ENCODE measurements at places on chromosomes 12 and 14. TPM values are rescaled to one million over a fixed set of nuclear protein-coding genes. Genes with fewer than 3 reads are reported as not detected.

GRCh38 chr14:23578560-23579310 is at the start of gene JPH4:
Gene JPH4 (minus strand): TSS chr14:23578790. CDS start chr14:23577453, 1,337 bp downstream.
- no peak for DNase-seq

- no peak for DNase-seq
These were observed 702.7 kb downstream of the TMTC2 start for GRCh38 chr12:83389237-83389996.

DNA sequence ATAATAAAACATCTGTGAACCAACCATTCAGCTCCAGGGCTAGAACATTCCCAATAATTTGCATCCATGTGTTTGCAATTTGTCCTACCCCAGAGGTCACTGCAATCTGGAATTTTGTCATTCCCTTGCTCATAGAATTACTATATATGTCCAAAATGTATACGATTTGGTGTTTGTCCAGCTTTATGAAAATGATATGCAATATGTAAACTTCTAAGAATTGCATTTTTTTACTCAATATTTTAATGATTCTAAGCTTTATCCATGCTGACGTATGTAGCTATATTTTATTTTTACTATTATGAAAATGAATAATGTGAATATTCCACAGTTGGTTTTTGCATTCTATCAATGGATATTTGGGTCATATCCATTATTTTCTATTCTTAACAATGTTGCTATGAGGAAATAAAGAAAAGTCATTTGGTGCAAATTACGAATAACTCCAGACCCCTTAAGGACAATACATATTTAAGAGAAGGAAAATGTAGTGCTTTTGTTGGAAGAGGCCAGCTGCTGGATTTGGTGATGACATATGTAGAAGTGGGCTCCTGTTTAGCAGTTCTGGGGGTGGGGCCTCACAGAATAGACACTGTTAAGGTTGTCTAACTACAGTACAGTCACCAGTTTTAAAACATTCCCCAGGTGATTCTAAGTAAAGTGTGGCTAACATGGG is 139.4 kb downstream of the SLC38A4 start:
- no peak for DNase-seq

DNA sequence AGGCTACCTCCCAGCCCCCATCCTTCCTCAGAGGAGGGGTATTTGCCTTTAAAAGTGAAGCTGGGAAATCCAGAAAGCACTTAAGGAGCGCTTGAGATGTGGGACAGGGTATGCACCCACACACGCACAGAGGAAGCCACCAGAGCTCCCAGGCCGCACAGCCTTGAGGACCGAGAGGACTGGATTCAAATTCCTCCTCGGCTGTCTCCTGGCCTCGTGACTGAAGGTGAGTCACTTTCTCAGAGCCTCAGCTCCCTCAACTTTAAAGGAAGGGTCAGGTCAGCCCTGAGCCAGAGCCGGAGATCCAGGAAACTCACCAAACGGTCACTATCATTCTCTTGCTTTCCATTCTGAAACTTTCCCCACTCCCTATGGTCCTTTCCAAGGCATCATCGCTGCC is 37.6 kb downstream of the BCL11B start:
- DNase-seq = no peak

DNA sequence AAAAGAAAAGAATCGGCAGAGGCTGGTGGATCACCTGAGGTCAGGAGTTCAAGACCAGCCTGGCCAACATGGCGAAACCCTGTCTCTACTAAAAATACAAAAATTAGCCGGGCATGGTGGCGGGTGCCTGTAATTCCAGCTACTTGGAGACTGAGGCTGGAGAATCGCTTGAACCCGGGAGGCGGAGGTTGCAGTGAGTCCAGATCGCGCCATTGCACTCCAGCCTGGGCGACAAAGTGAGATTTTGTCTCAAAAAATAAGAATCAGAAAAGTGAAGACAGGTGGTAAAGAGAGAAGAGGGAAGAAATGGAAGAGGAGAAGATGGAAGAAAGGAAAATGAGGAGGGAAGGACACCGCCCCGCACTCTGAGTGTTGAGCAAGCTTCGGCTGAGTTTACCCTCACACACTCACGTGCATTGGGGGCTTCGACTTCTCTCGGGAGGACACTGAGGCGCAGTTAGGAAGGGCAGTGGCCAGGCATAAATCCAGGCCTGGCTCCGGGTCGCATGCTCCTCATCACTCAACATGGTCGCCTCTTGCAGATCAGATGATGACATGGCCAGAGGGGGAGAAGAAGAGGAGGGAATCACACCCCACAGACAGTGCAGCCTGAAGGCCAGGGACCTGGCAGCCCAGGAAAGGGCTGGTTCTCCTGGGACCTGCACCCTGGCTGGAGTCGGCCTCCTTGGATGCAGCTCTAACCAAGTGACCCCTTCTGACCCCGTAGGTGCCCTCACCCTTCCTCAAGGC is 61.1 kb downstream of the PRMT8 start:
- DNase-seq = no peak

DNA sequence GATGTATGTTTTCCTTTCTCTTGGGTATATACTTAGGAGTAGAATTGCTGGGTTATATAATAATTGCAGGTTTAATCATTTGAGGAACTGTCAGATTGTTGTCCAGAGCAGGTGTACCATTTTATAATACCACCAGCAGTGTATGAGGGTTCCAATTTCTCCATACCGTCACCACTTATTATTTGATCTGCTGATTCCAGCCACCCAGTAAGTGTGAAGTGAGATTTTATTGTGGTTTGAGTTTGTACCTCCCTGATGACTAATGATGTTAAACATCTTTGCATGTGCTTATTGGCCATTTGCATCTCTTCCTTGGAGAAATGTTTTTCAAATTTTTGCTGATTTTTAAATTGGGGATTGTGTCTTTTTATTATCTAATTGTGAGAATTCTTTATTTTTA is 15.1 kb downstream of the NCKAP5L start:
- no peak for DNase-seq

DNA sequence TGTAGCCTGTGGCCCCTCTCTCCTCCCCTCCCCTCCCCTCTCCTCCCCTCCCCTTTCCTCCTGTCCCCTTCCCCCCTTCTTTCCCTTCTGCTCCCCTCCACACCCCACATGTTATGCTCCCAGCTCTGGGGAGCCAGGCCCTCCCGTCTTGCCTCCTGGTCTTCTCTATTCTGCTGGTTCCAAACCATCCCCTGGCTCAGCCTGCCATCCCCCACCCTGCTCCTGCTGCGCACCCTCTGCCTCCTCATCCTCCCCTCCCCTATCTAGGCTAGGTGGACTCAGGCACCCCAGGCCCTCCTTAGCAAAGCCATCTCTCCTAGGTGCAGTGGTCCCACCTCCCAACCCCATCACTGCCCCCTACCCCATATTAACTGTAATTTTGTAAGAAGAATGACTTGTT is 99.5 kb downstream of the CALM1 start:
- no peak for DNase-seq

DNA sequence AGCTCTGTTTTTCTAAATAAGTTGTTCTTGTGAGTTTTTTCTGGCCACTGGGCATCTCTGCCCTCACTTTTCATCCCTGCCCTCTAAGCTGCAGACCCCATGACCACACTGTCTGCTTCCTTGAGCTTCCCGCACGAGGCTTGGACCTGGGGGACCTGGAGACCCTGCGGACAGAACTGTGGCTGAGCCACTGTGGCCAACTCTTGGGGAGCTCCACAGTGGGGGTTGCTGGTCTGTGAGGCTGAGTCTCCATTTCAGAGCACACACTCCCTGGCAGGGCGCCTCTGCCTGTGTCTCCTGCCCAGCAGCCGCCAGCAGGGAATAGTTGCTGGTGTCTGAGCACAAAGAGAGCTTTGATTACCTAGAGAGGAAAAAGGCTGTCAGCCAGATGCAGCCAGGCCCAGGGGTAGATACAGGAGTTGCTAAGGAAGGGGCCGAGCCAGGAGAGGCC is 13.1 kb upstream of the RIN3 start:
- no peak for DNase-seq

GRCh38 chr12:96822641-96823040 is 84.4 kb upstream of the NEDD1 start:
- no peak for DNase-seq

- no peak for DNase-seq
These were observed 105.4 kb downstream of the ALX1 start for GRCh38 chr12:85385406-85385805.

- DNase-seq = no peak
These were observed 683.4 kb upstream of the FBXO33 start for GRCh38 chr14:40115583-40115982.

GRCh38 chr12:71303199-71303598 is 136.4 kb upstream of the LGR5 start:
- DNase-seq = no peak

- no peak for DNase-seq
These were observed 207.8 kb downstream of the RBM19 start for GRCh38 chr12:113758165-113758924.

GRCh38 chr14:37622231-37622923 is 26.9 kb downstream of the TTC6 start:
- no peak for DNase-seq

DNA sequence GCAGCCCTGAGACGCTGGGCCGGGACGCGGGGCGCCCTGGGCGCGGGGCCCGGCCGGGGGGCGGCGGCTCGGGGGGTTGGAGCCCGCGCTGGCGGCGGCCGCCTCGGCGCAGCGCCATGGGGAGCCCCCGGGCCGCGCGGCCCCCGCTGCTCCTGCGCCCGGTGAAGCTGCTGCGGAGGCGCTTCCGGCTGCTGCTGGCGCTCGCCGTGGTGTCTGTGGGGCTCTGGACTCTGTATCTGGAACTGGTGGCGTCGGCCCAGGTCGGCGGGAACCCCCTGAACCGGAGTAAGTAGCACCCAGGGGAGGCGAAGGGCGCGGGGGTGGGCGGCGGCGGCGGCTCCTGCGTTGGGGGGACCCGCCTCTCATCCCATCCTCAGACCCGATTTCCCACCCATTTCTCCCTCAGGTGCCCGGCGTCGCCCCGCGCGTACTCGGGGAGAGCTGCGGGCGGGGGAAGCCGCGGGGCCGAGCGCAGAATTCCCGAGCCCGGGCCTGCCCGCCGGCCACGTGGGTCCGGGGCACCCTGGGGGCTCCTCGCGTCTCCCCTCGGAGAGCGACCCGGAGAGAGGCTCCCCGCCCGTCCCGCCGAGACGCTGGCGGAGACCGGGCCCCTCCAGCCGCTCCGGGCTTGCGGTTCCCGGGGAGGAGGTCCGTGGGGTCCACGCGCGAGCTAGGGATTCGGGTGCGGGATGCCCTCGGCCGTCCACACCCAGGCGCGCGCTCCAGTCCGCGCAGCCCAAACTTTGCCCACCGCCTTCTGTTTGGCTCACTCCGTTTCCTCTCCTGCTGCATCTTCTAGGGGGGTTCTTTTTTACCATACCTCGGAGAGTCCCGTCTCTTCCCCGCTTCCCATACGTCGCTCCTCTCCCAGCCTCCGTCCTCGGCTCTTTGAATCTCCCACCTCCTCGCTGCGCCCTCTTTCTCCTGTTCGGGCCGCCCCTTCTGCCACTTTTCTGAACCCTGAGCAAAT is 807 bp downstream of the B4GALNT3 start:
- DNase-seq = no peak

GRCh38 chr14:65290830-65291229 is 121.7 kb upstream of the FUT8 start:
- DNase-seq = no peak

- no peak for DNase-seq
These were observed 17.1 kb upstream of the PUS1 start for GRCh38 chr12:131911851-131912477.

GRCh38 chr12:123808167-123808566 is 46.1 kb downstream of the DNAH10 start:
- no peak for DNase-seq

GRCh38 chr12:62401631-62402030 is 65.0 kb upstream of the MON2 start:
- no peak for DNase-seq

DNA sequence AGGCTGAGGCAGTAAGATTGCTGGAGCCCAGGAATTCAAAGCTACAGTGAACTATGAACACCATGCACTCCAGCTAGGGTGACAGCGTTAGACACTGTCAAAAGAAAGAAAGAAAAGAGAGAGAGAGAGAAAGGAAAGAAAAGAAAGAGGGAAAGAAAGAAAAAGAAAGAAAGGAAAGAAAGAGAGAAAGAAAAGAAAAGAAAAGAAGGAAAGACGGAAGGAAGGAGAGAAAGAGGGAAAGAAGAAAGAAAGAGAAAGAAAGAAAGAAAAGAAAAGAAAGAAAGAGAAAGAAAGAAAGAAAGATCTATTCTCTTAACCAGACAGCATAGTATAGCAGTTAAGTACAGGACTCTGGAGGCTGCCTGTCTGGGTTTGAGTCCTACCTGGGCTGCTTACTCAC is 21.9 kb upstream of the DENND5B start:
- DNase-seq = no peak

DNA sequence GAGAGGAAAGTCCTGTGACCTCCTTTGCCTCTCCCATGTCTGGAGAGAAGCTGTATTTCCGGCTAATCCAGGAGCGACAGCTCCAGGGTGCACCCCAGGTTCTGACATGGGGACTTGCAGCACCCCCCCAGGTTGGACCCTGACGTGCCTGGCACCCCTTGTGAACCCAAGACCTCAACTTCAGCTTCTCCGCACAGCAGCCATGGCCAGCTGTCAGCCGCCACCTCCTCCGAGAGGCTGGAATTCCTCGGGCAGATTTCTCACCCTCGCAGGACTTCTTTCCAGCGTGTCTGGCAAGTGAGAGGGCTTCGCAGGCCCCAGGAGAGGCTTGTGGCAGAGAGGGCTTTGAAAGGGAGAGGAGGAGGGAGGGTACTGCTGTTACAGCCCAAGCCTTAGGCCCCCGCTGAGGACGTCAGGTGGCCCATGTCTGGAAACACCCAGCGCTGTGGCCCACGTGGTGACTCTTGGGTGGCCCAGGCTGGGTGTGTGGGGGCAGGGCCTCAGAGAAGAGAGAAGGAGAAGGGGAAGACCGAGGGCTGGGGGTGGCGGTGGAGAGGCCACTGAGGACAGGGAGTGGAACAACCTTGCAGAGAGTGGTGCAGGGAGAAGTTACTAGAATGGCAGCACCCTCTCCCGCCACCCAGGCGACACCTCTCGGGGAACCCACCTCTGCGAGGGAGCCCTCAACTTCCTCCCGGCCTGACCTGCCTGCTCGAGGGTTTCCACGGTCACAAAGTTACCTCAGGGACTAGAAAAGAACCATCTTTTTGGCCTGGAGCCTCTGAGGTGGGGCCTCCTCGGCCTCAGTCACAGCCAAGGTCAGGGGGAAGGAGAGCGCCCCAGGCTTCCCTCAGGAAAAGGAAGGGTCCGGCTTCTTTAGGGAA is 11.7 kb upstream of the RPS6KL1 start:
- no peak for DNase-seq

DNA sequence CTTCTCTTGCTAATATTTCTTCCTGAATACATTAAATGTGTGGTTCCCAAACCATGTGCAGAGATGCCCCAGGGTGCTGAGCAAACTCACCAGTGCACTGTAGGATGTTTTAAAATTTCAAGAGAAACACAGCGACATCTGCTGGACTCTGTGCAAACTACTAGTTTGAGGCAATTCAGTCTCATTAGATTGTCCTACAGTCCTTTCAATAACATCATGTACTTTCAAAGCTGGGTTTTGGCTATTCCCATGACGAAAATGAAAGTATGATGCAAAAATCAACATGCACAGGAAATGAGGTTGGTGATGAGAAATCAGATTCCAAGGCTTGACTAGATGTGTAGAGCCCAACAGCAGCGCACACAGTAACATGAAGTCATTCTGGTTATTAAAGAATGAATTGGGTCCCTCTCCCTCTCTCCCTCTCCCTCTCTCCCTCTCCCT is 66.3 kb downstream of the CLIP1 start:
- peak; percentile 46 for DNase-seq

Gene GUCY2C
- polyA plus RNA-seq = 0.34 TPM

Gene ARHGEF40
- 78.4 TPM for polyA plus RNA-seq

Gene LRIG3
- 35.0 TPM for polyA plus RNA-seq

Gene RNASE3
- 0.52 TPM for polyA plus RNA-seq

Gene GARIN6
- not detected for polyA plus RNA-seq

Gene KRT86
- polyA plus RNA-seq = not detected

Gene LHX5
- not detected for polyA plus RNA-seq

Gene PTHLH
- polyA plus RNA-seq = 1.2 TPM

Gene RAPGEF3
- polyA plus RNA-seq = 68.6 TPM

Gene SLC7A8
- 76.5 TPM for polyA plus RNA-seq
